Skin of body (tissue), 3 donors: ENCODE measurements at places on chromosomes 7 and 10. TPM values are rescaled to one million over a fixed set of nuclear protein-coding genes. Genes with fewer than 3 reads are reported as not detected.

The BLNK gene
- 5.9 TPM for total RNA-seq

The C10orf67 gene
- 0.30 TPM for total RNA-seq

The SPDYE8 gene
- 0.10 TPM for total RNA-seq

The SFTPA1 gene
- total RNA-seq: not detected

The UBN2 gene
- total RNA-seq: 13.7 TPM

The POLR2J3 gene
- 27.6 TPM for total RNA-seq

The NCAPG2 gene
- total RNA-seq: 18.5 TPM

The PAPOLB gene
- total RNA-seq: 0.30 TPM

The HTR5A gene
- not detected for total RNA-seq

The SLC37A3 gene
- 54.9 TPM for total RNA-seq

The MAGI2 gene
- 6.9 TPM for total RNA-seq

The TET1 gene
- total RNA-seq: 23.6 TPM

The OPN1SW gene
- not detected for total RNA-seq

The ACSM6 gene
- total RNA-seq: 4.5 TPM

The CDHR3 gene
- 7.9 TPM for total RNA-seq

The GIMAP5 gene
- total RNA-seq: 11.5 TPM

The SPDYE9 gene
- 0.10 TPM for total RNA-seq

The MMD2 gene
- total RNA-seq: not detected

The SLC16A12 gene
- total RNA-seq: 1.7 TPM

The ASZ1 gene
- total RNA-seq: not detected

The INSYN2A gene
- total RNA-seq: 0.30 TPM

The PKD2L1 gene
- not detected for total RNA-seq

The LRRC17 gene
- 92.4 TPM for total RNA-seq
